ENCODE measurements at places on chromosomes 12 and 14. TPM values are rescaled to one million over a fixed set of nuclear protein-coding genes. Genes with fewer than 3 reads are reported as not detected.

KRT5 gene
- 0.62 TPM for total RNA-seq

VWF gene
- 0.15 TPM for total RNA-seq

IL31 gene
- total RNA-seq: not detected

ATL1 gene
- 5.0 TPM for total RNA-seq

DAAM1 gene
- total RNA-seq: 15.4 TPM

BDKRB1 gene
- total RNA-seq: 0.34 TPM

TROAP gene
- total RNA-seq: 88.1 TPM

TGFB3 gene
- total RNA-seq: 0.73 TPM
